MM.1S (cell line): ENCODE measurements at places on chromosomes 12 and 14.

DNA sequence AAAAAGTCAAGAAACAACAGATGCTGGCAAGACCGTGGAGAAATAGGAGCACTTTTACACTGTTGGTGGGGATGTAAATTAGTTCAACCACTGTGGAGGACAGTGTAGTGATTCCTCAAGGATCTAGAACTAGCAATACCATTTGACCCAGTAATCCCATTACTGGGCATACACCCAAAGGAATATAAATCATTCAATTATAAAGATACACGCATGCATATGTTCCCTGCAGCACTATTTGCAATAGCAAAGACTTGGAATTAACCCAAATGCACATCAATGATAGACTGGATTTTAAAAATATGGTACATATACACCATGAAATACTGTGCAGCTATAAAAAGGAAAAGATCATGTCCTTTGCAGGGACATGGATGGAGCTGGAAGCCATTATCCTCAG, 18.0 kb upstream of the CATSPERB start:
- DNase-seq: no peak

DNA sequence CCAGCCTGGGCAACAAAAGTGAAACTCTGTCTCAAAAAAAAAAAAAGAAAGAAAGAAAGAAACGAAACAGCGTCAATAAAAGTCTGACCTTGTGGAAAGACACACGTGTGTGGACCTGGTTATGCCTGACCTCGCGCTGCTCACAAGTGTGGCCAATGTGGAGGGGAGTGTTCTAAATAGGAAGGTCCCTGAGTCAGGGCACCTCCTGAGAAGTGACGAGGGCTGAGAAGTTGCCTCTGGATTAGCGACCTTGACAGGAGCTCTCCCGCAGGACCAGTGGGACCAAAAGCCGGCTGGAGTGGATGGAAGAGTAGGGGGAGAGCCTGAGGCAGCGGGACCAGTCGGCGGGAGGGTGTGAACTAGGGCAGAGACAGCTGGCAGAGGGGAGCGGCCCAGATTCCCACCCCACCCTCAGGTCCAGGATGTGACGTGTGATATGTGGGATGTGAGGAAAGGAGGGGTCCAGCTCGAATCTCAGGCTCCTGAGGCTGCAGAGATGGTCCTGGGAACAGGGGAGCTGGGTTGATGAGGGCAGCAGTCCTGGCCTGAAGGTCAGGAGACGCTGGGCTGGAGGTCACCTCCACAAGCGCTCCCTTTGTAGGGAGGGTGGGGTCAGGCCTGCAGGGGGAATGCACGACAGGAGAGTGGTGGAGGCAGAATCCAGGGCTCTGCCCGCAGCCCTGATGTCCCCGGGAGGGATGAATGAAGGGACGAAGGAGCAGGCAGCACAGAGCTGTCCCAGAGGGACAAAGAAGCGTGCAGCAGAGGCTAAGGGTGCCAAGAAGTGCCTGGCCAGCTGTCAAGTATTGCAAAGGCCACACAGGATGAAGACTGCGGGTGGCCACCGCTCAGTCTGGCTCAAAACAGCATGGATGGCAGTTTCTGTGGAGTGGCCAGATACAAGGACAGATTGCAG, 24.8 kb upstream of the GPR68 start:
- no peak for DNase-seq

DNA sequence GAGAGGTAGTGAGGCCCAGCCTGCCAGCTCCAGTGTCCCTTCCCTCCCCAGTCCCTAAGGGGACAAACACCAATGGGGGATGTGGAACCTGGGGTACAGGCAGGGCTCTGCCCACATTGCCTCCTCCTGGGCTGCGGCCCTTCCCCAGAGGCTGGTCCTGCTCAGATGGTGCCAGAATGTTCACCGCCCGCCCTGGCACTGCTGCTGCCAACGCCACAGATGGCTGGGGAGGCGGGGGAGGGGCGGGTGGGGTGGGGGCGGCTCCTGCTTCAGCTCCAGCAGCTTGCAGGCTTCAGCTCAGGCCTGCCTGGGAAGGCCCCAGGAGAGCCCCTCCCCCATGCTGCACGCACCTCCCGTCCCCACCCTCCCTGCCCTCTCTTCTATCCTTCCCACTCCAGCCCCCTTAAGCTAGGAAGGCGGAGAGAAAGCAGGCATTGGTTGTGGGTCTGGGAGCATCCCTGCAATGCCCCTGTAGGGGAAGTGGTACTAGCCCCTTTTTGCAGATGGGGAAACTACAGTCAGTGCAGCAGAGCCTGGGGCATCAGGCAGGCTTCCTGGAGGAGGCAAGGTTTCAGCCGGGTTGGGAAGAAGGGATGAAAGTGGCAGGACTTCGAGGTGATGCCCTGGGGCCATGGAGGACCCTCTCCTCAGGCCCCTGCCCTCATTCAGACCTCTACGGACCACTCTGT, 2.0 kb upstream of the BEGAIN start:
- DNase-seq: no peak

DNA sequence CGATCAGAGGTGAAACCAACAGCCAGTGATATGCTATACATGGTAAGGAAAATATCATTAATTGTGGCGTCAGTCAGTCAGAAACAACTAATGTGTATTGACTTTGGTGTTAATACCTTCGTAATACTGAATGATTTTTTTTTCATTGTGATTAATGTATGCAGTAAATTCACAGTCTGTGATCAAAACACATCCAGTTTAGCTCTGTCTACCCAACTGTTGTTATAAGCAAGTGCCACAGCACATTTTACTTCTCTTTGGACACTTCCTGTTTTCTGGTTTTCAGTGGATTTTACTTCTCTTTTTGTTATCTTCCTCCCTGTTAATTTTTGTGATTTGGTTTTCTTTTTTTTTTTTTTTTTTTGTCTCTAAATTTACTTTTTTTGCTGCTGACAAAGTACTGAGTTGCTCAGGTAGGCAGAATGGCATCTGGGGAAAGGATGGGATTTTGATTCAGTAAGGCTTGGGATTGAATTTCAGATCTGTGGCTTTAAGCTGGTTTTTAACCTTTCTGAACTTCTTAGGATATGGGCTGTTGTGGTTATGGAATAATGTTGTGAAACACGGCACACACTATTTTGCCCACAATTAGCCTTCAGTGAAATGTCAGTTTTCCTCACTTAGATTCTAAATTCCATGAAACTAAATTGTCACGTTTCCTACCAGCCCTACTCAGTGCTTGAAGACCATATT, 604 bp downstream of the GLIPR1 start:
- DNase-seq: peak; percentile 40

- no peak for DNase-seq
Measured at GRCh38 chr14:80695869-80696268, 245.7 kb downstream of the CEP128 start.

DNA sequence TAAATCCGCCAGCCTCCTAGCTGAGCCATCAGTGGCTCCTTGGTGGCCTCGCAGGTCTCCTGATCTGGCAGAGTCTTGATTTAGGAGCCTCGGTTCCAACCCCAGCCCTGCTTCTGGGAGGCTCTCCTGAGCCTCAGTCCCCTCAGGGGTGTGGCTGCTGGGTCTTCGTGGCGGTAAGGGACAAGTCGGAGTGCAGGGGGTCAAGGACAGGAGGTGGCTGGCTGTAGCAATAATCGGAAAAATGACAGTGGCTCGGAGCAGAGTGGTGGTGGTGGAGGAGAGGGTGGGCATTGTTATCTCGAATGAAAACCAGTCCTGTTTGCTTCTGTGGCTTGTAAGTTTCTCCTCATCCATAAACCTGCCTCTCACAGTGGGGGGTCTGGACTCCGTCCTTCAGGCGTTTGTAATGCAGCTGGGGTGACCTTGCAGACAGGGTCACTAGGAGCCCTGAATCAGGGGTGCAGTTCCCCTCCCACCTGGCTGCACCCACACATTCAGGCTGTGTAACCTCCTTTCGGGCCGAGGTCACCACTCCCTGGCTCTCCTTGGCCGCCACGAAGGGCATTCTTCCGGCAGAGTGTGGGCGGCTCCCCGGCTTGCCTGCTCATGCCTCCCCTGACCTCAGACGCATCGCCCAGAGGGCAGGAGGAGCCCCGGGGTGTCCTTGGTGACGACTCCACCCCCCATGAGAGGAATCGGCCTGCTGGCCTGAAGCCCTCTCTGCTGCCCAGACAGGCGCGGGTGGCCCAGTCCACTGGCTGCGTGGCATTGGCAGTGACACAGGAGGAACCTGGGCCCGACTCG, 8.1 kb downstream of the BCL7A start:
- no peak for DNase-seq

- no peak for DNase-seq
Measured at GRCh38 chr12:93784339-93785086, 107.3 kb downstream of the CRADD start.

DNA sequence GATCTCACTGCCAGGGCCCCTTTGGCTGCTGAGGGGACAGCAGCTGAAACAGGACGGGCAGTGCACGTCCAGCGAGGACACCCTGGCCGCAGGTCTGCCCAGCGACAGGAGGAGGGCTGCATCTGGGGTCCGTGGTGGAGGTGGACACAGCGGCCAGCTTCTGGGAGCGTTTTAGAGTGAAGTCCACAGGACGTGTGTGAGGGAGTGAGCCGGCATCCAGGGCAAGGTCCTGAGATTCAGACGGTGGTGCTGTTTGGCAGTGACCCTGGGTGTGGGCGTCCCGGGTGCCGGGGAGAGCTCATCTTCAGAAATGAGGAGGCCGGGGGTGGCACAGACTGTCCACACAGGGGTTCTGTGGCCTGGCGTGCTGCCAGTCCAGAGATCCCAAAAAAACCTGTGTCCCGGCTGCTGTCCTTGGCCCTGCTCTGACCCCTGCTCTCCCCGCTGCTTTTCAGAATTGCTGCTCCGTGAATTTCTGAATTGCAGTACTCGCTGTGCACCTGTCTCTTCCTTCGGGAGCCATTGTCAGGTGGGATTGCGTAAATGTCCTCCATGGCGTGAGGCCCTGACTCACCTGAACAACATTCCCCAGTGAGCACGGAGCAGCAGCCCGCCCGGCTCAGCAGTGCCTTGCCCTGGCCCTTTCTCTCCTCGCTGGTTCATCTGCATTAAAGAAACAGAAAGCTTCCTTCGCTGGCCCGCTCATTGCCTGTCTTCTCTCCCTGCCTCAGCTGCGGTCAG, 183.5 kb upstream of the C14orf180 start:
- DNase-seq: no peak

- DNase-seq: no peak
Measured at GRCh38 chr12:121301876-121302275, 5.4 kb upstream of the CAMKK2 start.

GRCh38 chr12:91811481-91812287, 334.0 kb downstream of the BTG1 start:
- DNase-seq: peak; percentile 62

GRCh38 chr12:113092607-113093408, 36.3 kb downstream of the DTX1 start:
- DNase-seq: no peak

GRCh38 chr12:90090929-90091651, 382.5 kb upstream of the ATP2B1 start:
- DNase-seq: no peak

GRCh38 chr12:105562199-105562971, 231.9 kb downstream of the C12orf75 start:
- DNase-seq: no peak

DNA sequence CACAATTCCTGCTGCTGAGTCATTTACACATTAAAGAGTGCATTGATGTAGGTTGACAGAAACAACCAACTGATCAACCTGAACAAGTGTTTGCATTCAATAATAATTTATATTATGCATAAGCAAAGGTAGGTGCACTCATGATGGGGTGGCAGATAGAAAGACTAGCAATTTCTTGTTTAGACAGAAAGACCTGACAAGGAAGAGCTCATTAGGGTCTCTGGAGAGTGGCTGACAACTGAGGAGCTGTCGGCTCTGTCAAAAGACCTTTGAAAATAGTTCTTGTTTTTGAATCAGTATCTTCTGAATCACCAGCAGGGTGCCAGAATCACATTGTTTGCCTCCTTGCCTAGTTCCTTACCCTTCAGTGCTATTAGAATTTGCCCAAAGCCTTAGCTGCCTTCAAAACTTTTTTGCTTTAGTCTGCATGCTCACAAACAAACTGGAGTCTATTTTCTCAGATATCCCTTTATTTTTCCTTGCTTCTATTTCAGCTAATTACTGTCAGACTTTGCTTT, 234.7 kb downstream of the BTG1 start:
- DNase-seq: no peak

- DNase-seq: no peak
Measured at GRCh38 chr14:76490735-76491134, 114.8 kb downstream of the ESRRB start.

DNA sequence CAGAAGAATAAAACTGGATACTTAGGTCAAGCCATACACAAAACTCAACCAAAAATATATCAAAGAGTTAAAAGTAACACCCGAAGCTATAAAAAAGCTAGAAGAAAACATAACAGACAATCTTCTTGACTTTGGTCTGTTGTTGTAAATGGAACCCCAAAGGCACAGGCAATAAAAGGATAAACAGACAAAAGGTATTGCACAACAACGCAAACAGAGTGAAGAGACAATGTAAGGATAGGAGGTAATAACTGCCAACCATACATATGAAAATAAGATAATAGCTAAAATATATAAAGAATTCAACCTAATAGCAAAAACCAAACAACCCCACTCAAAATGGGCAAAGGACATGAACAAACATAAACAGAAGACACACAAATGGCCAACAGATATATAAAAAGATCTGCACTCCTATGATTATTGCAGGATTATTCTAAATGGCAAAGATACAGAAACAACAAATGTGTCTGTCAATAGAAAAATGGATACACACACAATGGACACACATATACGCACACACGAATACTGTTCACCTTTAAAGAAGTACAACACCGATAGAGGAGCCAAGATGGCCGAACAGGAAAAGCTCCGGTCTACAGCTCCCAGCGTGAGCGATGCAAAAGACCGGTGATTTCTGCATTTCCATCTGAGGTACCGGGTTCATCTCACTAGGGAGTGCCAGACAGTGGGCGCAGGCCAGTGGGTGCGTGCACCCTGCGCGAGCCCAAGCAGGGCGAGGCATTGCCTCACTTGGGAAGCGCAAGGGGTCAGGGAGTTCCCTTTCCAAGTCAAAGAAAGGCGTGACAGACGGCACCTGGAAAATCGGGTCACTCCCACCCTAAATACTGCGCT, 1137.1 kb downstream of the FSCB start:
- no peak for DNase-seq

DNA sequence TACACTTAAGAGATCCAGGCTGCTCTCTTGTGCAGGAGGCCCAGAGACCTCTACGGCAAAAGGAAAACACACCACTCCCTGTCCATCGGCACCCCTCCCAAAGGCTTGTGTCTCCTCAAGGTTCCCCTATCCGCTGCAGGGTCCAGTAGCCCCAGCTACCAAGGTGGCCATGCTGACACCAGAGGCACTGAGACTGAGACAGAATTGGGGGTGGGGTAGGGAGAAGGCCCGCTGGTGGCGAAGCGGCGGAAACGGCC, 590 bp downstream of the DDIT3 start:
- no peak for DNase-seq

DNA sequence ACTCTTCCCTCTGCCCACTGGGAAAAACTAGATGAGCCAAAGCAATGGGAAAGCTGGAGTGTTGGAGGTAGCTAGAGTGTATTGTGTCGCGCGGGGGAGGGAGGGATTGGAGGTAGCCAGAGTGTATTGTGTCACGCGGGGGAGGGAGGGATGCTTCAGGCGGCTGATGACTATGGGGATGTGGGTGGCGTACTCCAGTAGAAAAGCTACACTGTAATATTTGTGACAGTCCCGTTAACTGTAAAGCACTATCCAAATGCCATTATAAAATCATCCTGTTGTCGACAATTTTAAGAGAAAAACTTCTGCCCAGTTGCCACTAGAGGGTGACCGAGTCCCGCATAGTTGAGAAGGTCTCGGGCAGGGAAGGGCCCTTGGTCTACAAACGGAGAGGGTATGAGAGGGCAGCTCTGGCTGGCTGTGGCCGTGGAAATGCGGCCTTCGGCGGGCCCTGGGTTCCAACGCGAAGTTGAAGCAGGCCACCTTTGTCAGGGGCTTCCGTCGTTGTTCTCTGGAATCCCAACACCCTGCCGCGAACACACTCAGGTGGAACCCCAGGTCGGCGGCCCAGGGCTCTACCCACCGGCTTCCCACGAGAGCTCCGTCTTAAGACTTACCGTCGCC, 15.1 kb upstream of the PLEK2 start:
- DNase-seq: peak; percentile 72
